NCI-H2029 (cell line): ENCODE measurements at places on chromosomes 2 and 18.

- DNase-seq, result no peak
Measured at GRCh38 chr2:241736111-241736510, 1.7 kb downstream of the D2HGDH start.

DNA sequence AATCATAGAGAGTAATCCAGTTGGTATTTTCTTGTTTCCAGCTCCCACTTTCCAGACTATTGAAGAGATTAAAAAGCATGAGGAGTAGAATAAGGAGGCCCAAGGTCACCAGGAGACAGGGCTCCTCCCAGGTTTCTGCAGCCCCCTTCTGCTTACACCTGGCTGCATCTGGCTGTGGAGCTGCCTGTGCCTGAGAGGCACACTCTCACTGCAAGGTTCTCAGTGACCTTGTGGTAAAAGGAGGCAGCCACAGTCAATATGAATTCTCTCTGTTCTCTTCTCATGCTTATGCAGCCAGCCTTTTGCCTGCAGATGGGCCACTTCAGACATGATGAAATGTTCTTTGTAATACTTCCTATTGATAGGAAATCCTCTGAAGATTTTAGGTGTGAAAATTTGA, 233.7 kb downstream of the MYO3B start:
- DNase-seq, result no peak

DNA sequence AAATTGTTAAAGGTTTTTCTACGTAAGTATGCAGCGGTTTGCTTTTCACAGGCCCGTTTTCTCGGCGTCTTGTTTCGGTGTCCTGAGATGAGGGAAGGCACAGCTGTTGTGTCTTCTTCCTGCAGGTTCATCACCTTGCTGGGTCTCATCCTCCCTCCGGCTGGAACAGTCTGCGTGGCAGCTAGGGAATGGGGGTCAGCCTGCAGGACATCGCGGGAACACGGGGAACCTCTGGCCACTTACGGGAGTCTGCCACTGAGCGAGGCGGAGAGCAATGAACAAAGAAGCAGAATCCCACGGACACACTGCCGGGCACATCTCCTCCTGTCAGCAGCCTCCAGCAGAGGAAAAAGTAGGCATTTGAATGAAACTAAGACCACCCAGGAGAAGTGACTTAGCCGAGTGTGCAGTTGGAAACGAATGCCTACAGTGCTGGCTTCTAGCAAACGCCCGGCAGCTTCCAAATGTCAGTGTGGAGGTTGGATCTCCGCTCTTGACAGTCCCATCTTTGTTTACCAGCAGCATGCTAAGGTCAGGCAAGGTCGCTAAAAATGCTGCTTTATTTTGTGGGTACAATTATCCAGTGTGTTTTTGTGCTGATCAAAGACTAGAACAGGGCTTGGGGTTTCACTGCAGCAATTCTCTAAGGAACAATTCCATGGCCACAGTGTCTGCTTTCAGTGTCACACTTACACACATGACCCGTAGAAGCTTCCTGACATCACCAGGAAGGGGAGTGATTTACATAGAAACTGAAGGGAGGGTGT, 109.8 kb upstream of the SEC11C start:
- DNase-seq, result no peak

GRCh38 chr2:6749962-6750361, 115.7 kb downstream of the CMPK2 start:
- no peak for DNase-seq

GRCh38 chr2:84175340-84175739, 283.7 kb downstream of the SUCLG1 start:
- DNase-seq, result no peak

DNA sequence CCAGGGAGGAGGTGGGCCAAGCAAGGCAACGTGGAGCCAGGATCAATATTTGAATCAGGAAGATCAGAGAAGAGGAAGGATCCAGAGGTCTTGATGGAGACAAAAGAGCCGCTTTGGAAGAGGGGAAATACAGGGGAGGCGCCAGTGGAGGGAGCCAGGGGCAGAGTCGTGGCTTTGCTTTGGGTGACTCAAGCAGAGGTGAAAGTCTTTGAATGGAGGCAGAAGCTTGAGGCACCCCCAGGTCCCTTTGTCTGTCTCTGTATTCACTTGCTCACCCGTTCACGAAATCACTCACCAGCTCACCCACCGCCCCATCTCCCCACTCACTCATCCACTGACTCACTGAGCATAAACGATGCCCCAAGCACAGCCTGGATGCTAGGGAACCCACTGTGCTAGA, 134.1 kb downstream of the ACOXL start:
- no peak for DNase-seq

- DNase-seq, result no peak
Measured at GRCh38 chr2:96353606-96354101, 18.1 kb downstream of the NCAPH start.

DNA sequence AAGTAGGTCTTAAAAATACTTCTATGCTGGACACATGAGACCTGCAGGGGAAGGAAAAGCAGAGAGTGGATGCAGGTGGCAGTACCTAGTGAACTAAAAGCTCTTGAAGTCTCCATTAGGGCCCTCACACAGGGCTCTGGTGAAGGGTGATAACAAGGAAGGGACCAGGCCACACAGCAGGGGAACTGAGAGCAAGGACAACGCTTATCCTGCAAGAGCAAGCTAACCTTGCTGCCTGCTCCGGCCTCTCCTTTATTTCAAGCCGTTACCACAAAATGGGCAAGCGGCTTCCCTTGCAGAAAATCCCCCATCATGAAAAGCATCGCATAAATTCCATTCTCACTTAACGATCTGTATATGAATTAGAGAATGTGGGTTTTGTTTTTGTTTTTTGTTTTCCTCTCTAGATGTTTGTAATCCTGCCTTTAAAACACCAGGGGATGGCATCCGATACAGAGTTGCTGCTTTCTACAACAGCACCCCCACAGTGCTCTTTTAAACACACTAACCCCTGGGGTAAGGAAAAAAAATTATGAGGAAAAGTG, 64.5 kb downstream of the CACNB4 start:
- no peak for DNase-seq

GRCh38 chr2:144827404-144827803, 307.5 kb upstream of the ZEB2 start:
- DNase-seq, result no peak
